Karpas-422 (cell line): ENCODE measurements at places on chromosomes 12 and 14. TPM values are rescaled to one million over a fixed set of nuclear protein-coding genes. Genes with fewer than 3 reads are reported as not detected.

The SLC6A12 gene
- 0.14 TPM in 1 of 2 replicates, not detected in the other for total RNA-seq

The SLCO1B3 gene
- total RNA-seq, result not detected in 2 replicates

The HOXC11 gene
- total RNA-seq, result not detected in 2 replicates

The PLA2G1B gene
- not detected in 2 replicates for total RNA-seq

The TMEM30B gene
- total RNA-seq, result not detected in 2 replicates

The RNASE4 gene
- 0.48 and 0.54 TPM in 2 replicates for total RNA-seq

The VEZT gene
- total RNA-seq, result 85.9 and 169 TPM in 2 replicates

The MRPL52 gene
- total RNA-seq, result 71.3 and 107 TPM in 2 replicates

The ACOT4 gene
- total RNA-seq, result 3.4 and 5.4 TPM in 2 replicates

GRCh38 chr12:87687362-87687761 lies 341.8 kb downstream of the C12orf50 start:
- no peak overlapping the region for H3K27ac ChIP-seq
- no peaks in the 10 kb centered on the region for H3K4me1 ChIP-seq
- H3K4me3 ChIP-seq, result no peak overlapping the region
- no peaks in the 10 kb centered on the region for H3K36me3 ChIP-seq
- no peak for DNase-seq

DNA sequence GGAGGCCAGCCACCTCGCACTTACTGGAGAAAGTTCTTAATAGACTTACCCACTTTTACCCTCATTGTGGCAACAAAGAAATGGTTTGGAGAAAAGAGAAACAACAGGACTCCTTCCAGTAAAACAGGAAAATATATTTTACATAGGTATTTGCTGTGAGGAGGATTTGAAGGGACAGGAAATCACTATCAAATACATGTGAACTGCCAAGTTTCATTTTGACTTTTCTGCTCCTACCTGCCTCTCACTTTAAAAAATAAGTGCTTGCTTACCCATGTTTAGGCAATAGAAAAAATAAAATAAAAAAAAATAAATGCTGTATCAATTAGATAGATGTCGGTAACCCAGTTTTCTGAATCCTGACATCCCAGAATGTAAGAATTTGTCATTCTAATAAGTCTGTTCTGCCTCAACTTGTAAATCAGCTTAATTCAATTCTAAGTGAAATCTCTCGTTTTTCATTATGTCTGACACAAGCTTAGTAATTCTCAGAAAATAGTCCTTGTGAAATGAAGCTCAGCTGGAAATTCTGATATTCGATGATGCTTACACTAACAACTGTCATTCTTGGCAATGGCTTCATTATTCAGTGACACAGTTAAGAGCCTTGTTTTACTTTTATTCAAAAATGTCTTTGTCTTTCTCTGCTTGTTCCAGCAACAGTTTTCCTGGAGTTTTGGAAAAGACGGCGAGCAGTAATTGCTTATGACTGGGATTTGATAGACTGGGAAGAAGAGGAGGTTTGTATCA lies 131.3 kb downstream of the SLC5A8 start:
- no peaks in the 10 kb centered on the region for H3K4me1 ChIP-seq

- H3K27ac ChIP-seq, result no peak overlapping the region
- H3K4me3 ChIP-seq, result no peak overlapping the region
- no peak for DNase-seq
- no peaks in the 10 kb centered on the region for H3K4me1 ChIP-seq
Observed at GRCh38 chr12:108126990-108127501, 2.0 kb upstream of the WSCD2 start.

- no peak for DNase-seq
- H3K27ac ChIP-seq, result no peak overlapping the region
- no peaks in the 10 kb centered on the region for H3K36me3 ChIP-seq
- no peaks in the 10 kb centered on the region for H3K27me3 ChIP-seq
- H3K4me3 ChIP-seq, result no peak overlapping the region
- H3K4me1 ChIP-seq, result peaks cover 38% of the 10 kb centered on the region
Observed at GRCh38 chr12:55722948-55723347, 2.8 kb downstream of the RDH5 start.

GRCh38 chr14:90518941-90519256 lies 122.1 kb downstream of the CALM1 start:
- H3K27me3 ChIP-seq, result no peaks in the 10 kb centered on the region; the same call in 1 of the 2 replicates
- no peaks in the 10 kb centered on the region for H3K4me1 ChIP-seq
- no peaks in the 10 kb centered on the region for H3K36me3 ChIP-seq
- no peak overlapping the region for H3K4me3 ChIP-seq

DNA sequence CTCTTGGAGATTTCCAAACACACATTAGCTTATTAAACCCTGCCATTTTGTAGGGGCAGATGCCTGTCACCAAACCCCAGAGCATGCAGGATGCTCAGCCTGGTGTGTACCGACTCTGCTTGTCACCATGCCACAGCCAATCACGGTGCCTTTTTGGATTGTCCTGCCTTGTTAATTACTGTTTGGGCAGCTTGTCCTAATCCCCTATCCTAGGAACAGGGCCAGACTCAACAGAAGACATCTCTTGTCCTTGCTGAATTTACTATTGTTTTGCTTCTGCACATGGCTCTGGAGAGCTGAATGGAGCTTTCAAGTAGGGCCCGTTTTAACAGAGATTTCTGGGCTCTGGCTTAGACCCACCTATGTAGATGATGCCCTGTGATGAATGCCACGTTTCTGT lies 388.5 kb downstream of the AACS start:
- H3K4me3 ChIP-seq, result no peak overlapping the region
- H3K36me3 ChIP-seq, result no peaks in the 10 kb centered on the region
- no peak overlapping the region for H3K27ac ChIP-seq
- no peak for DNase-seq
- H3K4me1 ChIP-seq, result no peaks in the 10 kb centered on the region
- H3K27me3 ChIP-seq, result no peaks in the 10 kb centered on the region

DNA sequence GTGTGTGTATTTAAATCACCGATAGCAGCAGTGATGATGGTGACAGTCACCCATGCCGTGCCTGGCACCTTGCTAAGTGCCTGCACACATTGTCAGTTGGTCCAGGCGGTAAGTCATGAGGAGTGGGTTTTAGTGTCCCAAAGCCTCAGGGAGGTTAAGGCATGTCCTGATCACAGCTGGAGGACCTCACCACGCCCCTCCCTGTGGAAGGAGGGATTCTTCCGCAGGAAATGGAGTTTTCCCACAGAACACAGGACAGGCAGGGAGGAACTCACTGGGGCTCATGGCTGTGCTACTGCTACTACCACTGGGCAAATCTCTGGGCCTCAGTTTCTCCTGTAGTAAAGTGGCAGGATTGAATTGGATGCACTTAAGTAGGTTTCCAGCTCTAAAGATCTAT lies 142.3 kb downstream of the CACNA1C start:
- no peaks in the 10 kb centered on the region for H3K4me1 ChIP-seq
- no peak overlapping the region for H3K4me3 ChIP-seq
- no peaks in the 10 kb centered on the region for H3K36me3 ChIP-seq
- H3K27me3 ChIP-seq, result no peaks in the 10 kb centered on the region
- no peak overlapping the region for H3K27ac ChIP-seq
- no peak for DNase-seq

DNA sequence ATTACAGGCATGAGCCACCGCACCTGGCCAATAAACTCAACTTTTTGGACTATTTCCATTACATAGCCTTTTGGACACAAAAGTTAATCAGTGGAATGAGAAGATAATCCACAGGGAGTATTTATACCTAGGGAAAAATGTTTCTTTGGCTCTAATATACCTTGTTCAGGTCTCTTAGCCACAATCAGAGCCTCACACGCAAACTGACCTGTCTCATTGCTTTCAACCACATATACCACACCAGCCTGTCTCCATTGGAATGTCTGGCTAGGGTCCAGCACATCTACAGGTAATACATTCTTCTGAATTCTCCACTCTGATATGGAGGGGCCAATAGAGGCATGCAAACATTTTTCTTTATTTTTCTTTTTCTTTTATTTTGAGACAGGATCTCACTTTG lies 3.8 kb upstream of the RBMS2 start:
- H3K36me3 ChIP-seq, result no peaks in the 10 kb centered on the region
- no peak overlapping the region for H3K27ac ChIP-seq
- DNase-seq, result no peak
- H3K4me3 ChIP-seq, result no peak overlapping the region

- H3K4me1 ChIP-seq, result peaks cover 26% of the 10 kb centered on the region
- peak; percentile 76 for DNase-seq
- peak overlapping the region; percentile 82 for H3K4me3 ChIP-seq
Observed at GRCh38 chr14:75279153-75279762, 630 bp downstream of the FOS start.

- no peak overlapping the region for H3K27ac ChIP-seq
- H3K36me3 ChIP-seq, result no peaks in the 10 kb centered on the region
- H3K4me1 ChIP-seq, result no peaks in the 10 kb centered on the region
- DNase-seq, result no peak
Observed at GRCh38 chr12:15794836-15795235, 5.6 kb upstream of the EPS8 start.

DNA sequence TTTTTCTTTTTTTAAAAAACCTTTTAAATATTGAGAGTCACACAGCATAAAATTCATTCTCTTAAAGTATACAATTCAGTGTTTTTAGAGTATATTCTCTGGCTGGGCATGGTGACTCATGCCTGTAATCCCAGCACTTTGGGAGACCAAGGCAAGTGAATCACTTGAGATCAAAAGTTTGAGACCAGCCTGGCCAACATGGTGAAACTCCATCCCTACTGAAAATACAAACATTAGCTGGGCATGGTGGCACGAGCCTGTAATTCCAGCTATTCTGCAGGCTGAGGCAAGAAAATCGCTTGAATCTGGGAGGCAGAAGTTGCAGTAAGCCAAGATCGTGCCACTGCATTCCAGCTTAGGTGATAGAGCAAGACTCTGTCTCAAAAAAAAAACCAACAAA lies 68.4 kb upstream of the BCAT1 start:
- DNase-seq, result no peak
- no peak overlapping the region for H3K4me3 ChIP-seq
- peaks cover 67% of the 10 kb centered on the region for H3K4me1 ChIP-seq
- no peaks in the 10 kb centered on the region; the same call in 1 of the 2 replicates for H3K36me3 ChIP-seq

DNA sequence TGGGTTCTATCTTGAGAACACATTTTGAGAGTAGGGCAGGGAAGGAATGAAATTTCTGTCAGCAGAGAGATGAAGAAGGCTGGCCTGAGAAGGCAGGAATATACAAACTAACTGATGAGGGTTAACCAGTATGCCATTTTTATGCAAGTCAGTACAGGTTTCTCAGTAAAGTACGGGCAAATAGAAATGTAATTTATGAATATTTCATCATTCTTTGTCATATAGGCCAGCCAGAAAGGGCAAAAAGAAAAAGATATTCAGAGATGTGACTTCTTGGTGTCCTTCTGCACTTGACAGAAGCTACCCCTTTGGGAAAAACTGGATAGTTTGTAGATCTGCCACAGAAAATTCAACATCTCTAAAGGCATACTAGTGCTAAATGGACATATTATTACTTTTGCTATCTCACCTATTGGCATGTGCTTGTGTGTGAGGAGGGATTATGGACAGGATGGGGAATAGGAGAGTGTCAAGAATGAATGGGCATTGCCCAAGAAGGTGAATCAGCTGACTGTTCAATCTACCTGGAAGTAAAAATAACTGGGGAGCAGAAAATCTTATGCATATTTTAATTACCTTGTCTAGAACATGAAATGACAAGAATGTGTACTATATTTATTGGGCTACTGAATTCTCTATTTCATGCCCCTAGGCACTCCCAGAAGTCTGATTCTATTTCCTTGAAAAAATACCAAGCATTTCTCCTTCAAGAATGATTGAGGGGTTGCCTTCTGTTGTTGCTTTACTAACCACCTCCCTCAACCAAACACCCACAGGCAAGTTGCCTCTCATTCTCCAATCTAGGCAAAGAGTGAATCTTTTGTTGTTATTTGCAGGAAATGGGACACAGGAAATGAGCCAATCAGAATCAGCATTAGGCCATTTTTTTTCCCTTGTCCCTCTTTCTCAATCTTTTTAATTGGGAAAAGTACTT lies 175.1 kb upstream of the SLC38A2 start:
- no peaks in the 10 kb centered on the region for H3K36me3 ChIP-seq
- H3K4me1 ChIP-seq, result no peaks in the 10 kb centered on the region
- no peaks in the 10 kb centered on the region for H3K27me3 ChIP-seq
- DNase-seq, result no peak
- H3K27ac ChIP-seq, result no peak overlapping the region

DNA sequence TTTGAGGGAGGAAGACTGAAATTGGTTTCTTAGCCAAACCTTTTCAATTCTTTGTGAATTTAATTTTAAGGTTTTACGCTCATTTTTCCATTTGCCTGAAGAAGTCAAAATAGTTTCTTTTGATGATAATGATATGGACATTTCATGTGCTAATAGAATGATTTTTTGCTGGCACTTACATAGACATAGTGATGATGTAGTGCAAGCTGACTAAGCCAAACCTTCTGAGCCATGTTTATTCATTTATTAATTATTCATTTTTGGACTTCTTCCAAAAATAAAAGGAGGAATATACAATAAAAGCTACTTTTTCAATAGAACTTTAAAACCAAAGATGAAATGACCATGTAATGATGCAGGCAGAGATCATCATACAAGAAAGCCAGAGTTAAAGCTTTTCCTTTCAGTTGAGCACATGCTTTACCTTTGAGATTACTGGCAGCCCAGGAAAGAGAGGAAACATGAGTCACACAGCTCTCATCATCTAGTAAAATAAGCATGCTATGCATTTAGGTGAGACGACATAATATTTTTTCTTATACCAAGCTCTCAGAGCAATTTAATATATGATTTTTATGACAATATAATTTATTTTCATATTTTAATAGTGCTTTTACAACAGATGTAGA lies 24.8 kb downstream of the KCNA1 start:
- H3K27me3 ChIP-seq, result no peaks in the 10 kb centered on the region
- no peak overlapping the region for H3K27ac ChIP-seq
- H3K36me3 ChIP-seq, result no peaks in the 10 kb centered on the region
- no peaks in the 10 kb centered on the region for H3K4me1 ChIP-seq
- DNase-seq, result no peak

- DNase-seq, result no peak
- H3K4me3 ChIP-seq, result no peak overlapping the region
- H3K4me1 ChIP-seq, result no peaks in the 10 kb centered on the region
- H3K36me3 ChIP-seq, result no peaks in the 10 kb centered on the region
- H3K27ac ChIP-seq, result no peak overlapping the region
Observed at GRCh38 chr12:91991399-91992187, 154.1 kb downstream of the BTG1 start.

DNA sequence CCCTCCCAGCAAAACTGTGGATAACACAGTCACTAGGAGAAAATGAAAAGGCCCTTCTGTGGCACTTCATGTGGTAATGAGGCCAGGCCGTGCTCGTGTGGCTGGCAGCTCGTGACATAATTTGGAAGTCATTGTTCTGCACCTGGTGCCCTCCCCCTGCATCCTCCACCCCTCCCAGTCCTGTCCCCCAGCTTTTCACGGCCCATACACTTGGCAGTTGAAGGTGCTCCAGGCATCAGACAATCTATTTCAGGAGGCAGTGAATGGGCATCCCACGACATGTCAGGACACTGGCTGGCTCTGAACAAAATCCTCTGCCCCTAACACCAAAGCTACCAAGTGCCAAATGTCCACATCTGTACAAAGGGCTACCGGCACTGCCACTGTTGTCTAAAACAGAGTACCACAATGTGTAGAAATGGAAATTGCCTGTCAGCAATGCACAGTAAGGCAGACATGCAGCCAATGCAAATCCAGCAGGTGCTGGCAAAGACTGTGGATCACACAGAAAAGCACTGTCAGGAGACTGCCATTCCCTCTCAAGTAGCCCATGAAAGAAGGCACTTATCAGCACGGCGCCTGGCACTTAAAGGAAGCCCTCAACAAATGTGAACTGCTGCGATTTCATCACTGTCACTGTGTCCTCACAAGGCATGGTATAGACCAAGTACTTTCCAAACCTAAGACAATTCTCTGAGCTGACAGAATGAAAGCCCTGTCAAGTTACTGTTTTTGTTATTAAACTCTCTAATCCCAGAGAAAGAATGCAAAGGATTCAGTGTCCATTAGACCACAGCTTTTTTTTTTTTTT lies 39.1 kb downstream of the CORO1C start:
- DNase-seq, result no peak
- H3K4me3 ChIP-seq, result peak overlapping the region; percentile 27; the same call in 1 of the 2 replicates
- H3K36me3 ChIP-seq, result no peaks in the 10 kb centered on the region
- no peaks in the 10 kb centered on the region for H3K27me3 ChIP-seq
